ENCODE measurements at places on chromosomes 1 and 21.

DNA sequence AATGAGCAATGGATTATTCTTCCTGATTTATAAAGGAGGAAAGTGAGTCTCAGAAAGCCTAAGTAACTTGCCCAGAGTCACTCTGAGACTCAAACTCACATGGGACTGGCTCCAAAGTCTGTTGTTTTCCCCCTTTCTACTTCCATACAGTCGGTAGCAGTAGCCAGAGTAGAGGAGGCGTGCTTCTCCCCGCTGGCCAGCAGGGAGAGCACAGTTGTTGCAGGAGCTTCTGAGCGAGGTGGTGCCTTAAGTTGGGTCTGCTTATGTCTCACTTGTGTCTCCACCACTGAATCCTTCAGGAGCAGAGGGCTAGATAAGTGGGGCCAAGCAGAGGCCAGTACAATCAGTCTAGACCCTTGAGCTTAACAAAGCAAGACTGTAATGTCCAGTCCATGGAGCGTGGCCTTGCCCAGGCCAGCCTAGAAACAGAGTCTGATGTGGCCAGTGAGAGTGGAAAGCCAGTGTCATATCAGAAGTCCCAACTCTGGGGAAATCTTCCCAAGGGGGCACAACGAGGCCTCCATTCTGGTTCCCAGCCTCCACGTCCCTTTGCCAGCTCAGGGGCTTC lies 181.9 kb downstream of the ZSCAN20 start:
- peaks cover 2% of the 10 kb centered on the region for H3K27me3 ChIP-seq
- no peaks in the 10 kb centered on the region for H3K36me3 ChIP-seq
- H3K4me1 ChIP-seq, result no peaks in the 10 kb centered on the region
- no peak overlapping the region for H3K4me3 ChIP-seq
- no peak for DNase-seq

GRCh38 chr1:217370757-217371156 lies 260.1 kb downstream of the GPATCH2 start:
- H3K4me1 ChIP-seq, result no peaks in the 10 kb centered on the region
- no peak overlapping the region for H3K27ac ChIP-seq
- DNase-seq, result no peak
- no peak overlapping the region for H3K4me3 ChIP-seq
- H3K27me3 ChIP-seq, result peaks cover 5% of the 10 kb centered on the region

GRCh38 chr1:192632188-192632587 lies 3.8 kb upstream of the RGS13 start:
- H3K4me1 ChIP-seq, result peaks cover 4% of the 10 kb centered on the region
- peaks cover 41% of the 10 kb centered on the region for H3K27me3 ChIP-seq

DNA sequence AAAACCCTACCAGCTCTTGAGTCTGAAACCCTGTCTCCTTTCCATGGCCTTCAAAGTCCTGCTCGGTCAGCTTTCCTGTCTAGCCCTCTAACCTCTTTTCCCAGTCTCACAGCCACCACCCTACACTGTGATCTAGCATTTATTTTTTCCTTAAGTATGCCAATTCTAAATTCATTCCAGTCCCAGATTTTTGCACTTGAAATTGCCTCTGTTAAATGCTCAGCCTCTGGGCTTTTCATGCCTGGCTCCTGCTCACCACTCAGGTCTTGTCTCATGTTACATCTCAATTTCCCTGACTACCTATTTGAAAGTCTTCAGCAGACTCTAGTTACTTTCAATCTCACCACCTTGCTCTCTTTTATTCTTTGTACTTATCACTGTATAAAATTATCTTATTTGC lies 176.2 kb downstream of the ADGRL4 start:
- no peak overlapping the region for H3K27ac ChIP-seq
- H3K4me3 ChIP-seq, result no peak overlapping the region
- H3K36me3 ChIP-seq, result no peaks in the 10 kb centered on the region
- no peaks in the 10 kb centered on the region for H3K27me3 ChIP-seq

DNA sequence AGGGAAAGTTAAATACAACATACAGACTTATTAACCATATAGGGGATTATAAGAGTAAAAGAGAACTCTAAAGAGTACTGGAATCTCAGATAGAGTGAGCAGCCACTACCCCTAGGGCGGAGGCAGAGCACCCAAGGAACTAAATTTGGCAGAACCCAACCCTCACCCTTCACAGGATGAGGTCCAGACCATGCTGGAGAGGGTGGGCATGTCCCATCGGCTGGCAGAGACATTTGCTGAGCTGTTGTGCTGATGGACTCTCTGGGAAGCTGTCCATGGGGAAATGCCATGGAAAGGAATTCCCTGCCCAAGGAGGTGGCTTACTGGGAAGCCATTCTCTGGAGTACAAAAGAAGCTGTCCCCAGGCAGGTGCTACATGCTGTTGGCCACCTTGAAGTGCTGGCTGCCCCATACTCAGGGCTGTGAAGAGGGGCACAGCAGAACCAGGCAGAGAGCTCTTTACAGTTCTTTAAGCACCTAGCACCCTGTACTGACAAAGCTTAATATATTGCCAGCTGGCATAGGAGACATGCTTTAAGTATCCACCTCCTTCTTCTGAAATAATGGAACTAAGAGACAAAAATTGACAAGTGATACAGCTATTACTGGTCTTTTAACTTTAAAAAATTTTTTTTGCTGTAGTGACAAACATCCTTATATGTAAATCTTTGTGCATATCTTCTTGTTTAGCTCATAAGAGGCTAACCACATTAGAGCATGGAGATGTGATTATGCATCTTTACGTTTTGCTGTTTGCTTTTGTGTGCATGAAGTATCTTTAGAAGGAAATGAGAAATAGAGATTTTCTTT lies 29.6 kb downstream of the TSNAX start:
- no peaks in the 10 kb centered on the region for H3K27me3 ChIP-seq
- no peak overlapping the region for H3K27ac ChIP-seq
- peaks cover 22% of the 10 kb centered on the region for H3K36me3 ChIP-seq

GRCh38 chr1:94383966-94384408 lies 34.2 kb upstream of the ABCD3 start:
- H3K27me3 ChIP-seq, result no peaks in the 10 kb centered on the region
- no peak for DNase-seq
- H3K4me3 ChIP-seq, result peak overlapping the region; percentile 7
- H3K36me3 ChIP-seq, result no peaks in the 10 kb centered on the region
- peak overlapping the region; percentile 85 for H3K27ac ChIP-seq
- peaks cover 29% of the 10 kb centered on the region for H3K4me1 ChIP-seq

DNA sequence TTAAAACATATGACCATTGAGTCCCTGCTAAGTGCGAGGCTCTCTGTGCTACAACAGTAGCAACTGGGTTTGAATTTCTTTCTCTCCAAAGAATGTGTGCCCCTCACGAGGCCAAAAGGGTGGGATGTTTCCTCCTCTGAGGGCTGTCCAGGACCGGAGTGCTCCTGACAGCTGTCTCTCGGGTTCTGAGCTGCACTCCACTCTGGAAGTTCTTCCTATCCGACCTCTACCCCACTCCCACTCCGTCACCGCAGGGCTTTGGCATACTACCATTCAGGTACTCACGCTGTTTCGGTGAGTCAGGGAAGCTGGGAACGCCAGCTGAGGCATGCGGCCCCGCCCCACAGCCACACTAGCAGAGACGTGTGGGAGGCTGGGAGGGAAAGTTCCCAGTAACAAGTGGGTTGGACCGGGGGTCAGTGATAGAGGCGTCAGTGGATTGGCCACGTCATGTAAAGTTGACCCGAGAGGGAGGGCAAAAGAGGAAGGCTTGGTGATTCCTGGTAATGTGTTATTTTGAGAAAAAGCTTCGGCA lies 705 bp upstream of the SLC50A1 start:
- peaks cover 20% of the 10 kb centered on the region for H3K36me3 ChIP-seq
- H3K4me3 ChIP-seq, result peak overlapping the region; percentile 99
- H3K27ac ChIP-seq, result peak overlapping the region; percentile 100
- no peaks in the 10 kb centered on the region for H3K27me3 ChIP-seq
- peak; percentile 73 for DNase-seq

GRCh38 chr1:67978890-67979516 lies 71.4 kb downstream of the DIRAS3 start:
- H3K27me3 ChIP-seq, result peaks cover 3% of the 10 kb centered on the region
- no peaks in the 10 kb centered on the region for H3K36me3 ChIP-seq
- no peaks in the 10 kb centered on the region for H3K4me1 ChIP-seq

GRCh38 chr1:109225711-109226445 lies 12.2 kb downstream of the SARS1 start:
- H3K4me1 ChIP-seq, result peaks cover 21% of the 10 kb centered on the region
- DNase-seq, result no peak
- H3K4me3 ChIP-seq, result no peak overlapping the region
- H3K27me3 ChIP-seq, result no peaks in the 10 kb centered on the region
- no peak overlapping the region for H3K27ac ChIP-seq
- H3K36me3 ChIP-seq, result peaks cover 52% of the 10 kb centered on the region

DNA sequence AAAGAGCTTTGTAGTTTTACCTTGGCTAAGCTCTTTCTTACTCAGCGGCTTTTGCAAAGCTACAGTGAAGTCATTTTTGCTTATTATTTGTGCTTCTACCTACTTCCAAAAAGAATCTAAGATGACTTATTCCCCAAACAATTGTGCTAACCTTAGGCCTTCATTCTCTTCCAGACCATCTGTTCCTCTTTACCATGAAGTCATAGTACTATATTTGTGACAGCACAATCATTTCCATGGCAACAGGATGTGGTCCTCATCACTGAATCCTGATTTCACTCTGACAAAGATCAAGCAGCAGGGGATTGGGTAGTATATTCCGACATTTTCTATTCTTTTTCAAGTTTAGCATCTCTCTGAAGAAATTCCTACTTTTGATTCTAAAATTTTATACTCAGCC lies 24.8 kb upstream of the NMNAT2 start:
- H3K27me3 ChIP-seq, result peaks cover 4% of the 10 kb centered on the region
- no peak for DNase-seq
- H3K4me1 ChIP-seq, result no peaks in the 10 kb centered on the region
- H3K27ac ChIP-seq, result no peak overlapping the region

- H3K4me3 ChIP-seq, result no peak overlapping the region
- no peak overlapping the region for H3K27ac ChIP-seq
- H3K36me3 ChIP-seq, result no peaks in the 10 kb centered on the region
Measured at GRCh38 chr1:233406339-233406960, 78.9 kb downstream of the MAP3K21 start.

- H3K4me1 ChIP-seq, result peaks cover 35% of the 10 kb centered on the region
- DNase-seq, result no peak
- no peaks in the 10 kb centered on the region for H3K27me3 ChIP-seq
Measured at GRCh38 chr1:153951801-153952200, 5.3 kb upstream of the DENND4B start.

GRCh38 chr1:206513312-206514111 lies 6.2 kb downstream of the RASSF5 start:
- H3K4me3 ChIP-seq, result no peak overlapping the region
- no peak for DNase-seq
- no peak overlapping the region for H3K27ac ChIP-seq
- H3K36me3 ChIP-seq, result no peaks in the 10 kb centered on the region
- peaks cover 16% of the 10 kb centered on the region for H3K4me1 ChIP-seq
- peaks cover 30% of the 10 kb centered on the region for H3K27me3 ChIP-seq

DNA sequence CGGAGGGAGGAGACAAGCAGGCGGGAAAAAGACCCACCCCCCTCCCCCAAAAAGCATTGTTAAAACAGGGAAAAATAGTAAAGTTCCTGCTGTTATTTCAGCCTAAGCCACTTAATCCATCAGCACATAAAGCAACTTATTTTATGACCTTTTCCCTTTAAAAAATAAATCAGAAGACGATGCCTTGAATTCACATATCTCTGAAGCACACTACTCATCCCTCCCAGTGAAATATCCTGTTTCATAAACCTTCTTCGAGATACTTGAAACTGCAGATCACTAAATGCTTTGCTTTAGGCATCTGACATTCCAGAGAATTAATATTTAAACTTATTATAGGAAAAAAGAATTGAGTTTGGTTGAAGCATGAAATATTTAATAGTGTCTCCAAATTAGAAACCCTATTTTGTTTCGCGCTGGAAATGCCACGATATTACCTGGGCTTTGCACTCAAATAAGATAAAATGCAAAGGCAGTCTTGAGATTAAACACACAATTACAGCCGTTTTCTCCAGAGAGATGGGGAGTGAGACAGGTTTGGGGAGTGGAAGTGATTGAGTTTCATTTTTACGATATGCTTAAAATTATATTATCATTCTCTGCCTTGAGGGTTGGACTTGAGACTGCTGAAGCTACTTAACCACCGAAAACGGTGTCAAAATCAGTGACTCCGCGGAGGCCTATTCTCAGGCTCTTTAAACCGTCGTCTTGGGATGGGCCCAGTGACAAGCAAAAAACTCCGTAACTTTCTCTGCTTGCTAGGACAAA lies 9.3 kb downstream of the GLIS1 start:
- H3K4me1 ChIP-seq, result no peaks in the 10 kb centered on the region
- H3K36me3 ChIP-seq, result no peaks in the 10 kb centered on the region
- H3K27ac ChIP-seq, result no peak overlapping the region
- DNase-seq, result no peak
- H3K27me3 ChIP-seq, result peaks cover 14% of the 10 kb centered on the region

GRCh38 chr1:16046842-16047241 lies 3.3 kb downstream of the CLCNKB start:
- no peaks in the 10 kb centered on the region for H3K4me1 ChIP-seq
- no peak for DNase-seq
- no peak overlapping the region for H3K4me3 ChIP-seq
- peaks cover 3% of the 10 kb centered on the region for H3K27me3 ChIP-seq
- no peaks in the 10 kb centered on the region for H3K36me3 ChIP-seq

- H3K36me3 ChIP-seq, result peaks cover 30% of the 10 kb centered on the region
- H3K4me1 ChIP-seq, result peaks cover 13% of the 10 kb centered on the region
- H3K27me3 ChIP-seq, result peaks cover 3% of the 10 kb centered on the region
- DNase-seq, result no peak
- no peak overlapping the region for H3K27ac ChIP-seq
Measured at GRCh38 chr21:43699933-43700599, 18.9 kb upstream of the PDXK start.

GRCh38 chr1:229119876-229120275 lies 151.0 kb upstream of the RAB4A start:
- DNase-seq, result no peak
- no peaks in the 10 kb centered on the region for H3K27me3 ChIP-seq
- no peaks in the 10 kb centered on the region for H3K4me1 ChIP-seq
- H3K4me3 ChIP-seq, result no peak overlapping the region
- no peak overlapping the region for H3K27ac ChIP-seq
- H3K36me3 ChIP-seq, result no peaks in the 10 kb centered on the region

DNA sequence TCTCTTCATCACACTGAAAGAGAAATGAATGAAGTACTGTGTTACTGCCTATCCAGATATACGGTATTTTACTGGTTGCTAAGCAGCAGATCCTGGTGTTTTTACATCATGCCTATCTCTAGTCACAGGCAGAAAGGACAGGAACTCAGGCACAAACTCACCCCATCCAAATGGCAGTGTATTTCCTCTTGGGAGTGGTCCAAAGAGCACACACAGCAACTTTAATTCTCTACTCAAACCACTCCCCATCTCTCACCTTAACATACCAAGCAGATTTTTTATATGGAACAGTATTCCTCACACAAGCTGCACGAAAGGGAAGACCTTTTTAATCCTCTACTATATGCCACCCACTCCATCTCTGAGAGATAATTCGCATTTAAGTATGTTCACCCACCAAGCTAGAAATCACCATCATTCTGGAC lies 27.3 kb downstream of the EIF4G3 start:
- H3K27me3 ChIP-seq, result no peaks in the 10 kb centered on the region
- no peak overlapping the region for H3K4me3 ChIP-seq
- peaks cover 26% of the 10 kb centered on the region for H3K36me3 ChIP-seq
- no peak for DNase-seq
- peaks cover 3% of the 10 kb centered on the region for H3K4me1 ChIP-seq
- no peak overlapping the region for H3K27ac ChIP-seq

All from activated naive CD8-positive, alpha-beta T cell treated with anti-CD3 and anti-CD28 coated beads, Interleukin-2, amount 50 U/mL, for 24 hours (primary cell).